ENCODE measurements at places on chromosomes 12 and 14.
A peak's percentile ranks its signal among the peaks of the same experiment; 100 is the strongest.

DNA sequence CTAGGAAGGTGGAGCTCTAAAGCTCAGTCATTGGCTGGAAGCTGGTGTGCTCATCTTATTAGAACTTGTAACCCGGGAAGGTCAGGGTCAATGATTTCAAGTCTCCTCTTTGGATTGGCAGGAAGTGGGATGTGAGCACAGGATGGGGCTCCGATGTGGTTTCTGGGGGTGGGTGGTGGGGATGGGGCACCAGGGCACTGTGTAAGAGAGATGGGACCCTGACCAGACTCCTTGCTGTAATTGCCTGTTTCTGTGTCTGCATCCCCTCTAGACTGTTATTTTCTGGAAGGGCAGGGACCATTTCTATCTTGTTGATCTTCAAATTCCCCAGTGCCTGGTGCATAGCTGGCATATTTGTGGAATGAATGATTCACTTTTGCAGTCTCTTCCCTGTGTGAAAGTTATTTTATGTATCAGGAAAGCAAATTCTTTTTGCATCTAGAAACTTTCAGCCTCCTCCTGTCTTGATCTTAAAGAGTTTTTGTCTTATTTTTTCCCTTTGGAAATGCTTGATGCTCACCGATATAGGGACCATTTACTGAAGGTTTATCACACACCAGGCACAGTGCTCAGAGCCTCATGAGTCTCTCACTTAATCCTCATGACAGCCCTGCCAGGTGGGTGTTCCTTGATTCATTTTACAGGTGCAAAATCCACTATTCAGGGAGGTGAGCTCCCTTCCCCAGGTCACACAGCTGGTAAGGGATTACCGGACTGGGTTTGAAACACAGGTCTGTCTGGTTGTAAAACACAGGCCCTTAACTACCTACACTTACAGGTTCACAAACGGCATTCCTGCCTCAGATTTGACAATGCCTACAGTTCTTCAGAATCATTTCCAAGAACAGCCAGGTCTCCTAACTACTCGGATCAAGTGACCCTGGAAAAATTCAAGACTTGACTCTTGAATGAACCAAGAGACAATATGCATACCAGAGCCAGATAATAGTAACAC is 86.9 kb upstream of the IGF1 start:
- no peak for DNase-seq

- no peak for DNase-seq
Observed at GRCh38 chr12:50103767-50104321, at the start of gene GPD1. Gene GPD1 (plus strand): TSS chr12:50104008. CDS start chr12:50104051, 43 bp downstream.

DNA sequence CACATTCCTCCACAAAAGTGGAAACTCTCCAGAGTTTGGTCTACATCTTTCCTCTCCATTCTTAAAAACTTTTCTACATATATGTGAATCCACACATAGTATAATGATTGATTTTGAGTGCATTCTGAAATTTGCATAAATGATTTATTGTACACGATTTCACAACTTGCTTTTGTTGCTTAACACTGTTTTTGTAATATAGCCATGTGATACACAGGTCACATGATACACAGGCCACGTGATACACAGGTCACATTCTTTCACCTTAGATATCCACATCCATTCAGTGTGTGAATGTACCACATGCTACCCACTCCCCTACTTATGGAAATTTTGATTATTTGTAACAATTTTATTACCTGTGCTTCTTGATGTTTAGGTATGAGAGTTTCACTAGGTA is 319.1 kb downstream of the ZFP36L1 start:
- no peak for DNase-seq

- DNase-seq: no peak
Observed at GRCh38 chr14:94403312-94403932, 15.0 kb upstream of the SERPINA1 start.

DNA sequence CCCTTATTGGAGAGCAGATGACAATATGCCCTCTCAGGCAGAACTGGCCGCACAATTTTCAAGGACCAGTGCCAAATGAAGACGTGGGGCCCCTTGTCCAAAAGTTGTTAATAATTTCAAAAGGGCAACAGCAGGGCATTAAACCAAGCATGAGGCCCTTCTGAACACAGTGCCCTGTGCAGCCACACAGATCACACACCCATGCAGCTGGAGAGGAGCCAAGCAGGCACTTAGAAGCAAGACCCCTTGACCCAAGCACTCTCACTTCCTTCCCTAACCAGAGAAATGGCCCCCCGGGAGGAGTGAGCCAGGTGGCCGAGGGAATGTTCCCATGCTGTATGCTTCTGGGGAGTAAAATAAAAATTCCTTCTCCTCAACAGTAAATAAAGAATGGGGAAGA is 114.0 kb upstream of the TMPO start:
- DNase-seq: no peak

GRCh38 chr14:79652513-79653307 is 558.6 kb downstream of the DIO2 start:
- no peak for DNase-seq

DNA sequence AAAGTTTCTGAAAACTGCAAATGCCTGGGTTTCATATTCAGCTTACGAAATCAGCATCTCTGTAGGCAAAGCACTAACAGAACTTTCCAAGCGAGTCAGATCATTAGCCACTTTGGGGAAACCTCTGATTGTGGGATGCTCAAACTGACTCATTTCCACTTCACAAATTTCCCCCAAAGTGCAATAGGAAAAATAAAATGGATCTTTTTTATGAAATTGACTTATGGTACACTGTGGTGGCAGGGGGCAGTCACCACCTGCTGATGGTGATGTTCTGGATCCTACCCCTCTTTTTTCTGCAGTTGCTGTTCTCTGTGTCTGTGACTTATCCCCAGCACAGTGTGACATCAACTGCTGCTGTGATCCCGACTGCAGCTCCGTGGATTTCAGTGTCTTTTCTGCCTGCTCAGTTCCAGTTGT is 5.6 kb downstream of the TCTN1 start:
- DNase-seq: no peak

- no peak for DNase-seq
Observed at GRCh38 chr12:91817517-91817916, 328.1 kb downstream of the BTG1 start.

DNA sequence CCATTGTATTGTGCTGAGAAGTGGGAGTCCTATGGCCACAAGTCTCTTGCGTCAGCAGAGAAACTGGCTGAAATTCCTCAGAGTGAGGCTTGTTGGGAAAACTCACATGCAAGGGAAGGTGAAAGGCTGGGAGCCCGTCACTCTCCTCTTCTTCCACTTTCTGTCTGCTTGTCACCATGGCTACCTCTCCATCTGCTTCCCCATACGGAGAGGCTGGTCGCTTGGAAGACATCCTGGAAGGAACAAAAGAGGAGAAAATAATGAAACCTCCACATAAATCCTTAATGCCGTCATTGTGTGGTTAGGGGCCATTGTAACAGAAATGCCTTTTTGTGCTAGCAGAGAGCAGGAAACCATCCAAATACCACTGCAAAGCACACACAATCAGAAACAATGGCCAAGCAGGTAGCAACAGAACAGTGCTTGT is 53.7 kb downstream of the SOX5 start:
- peak; percentile 86 for DNase-seq

GRCh38 chr14:89298056-89298834 is 118.8 kb downstream of the FOXN3 start:
- no peak for DNase-seq

- DNase-seq: no peak
Observed at GRCh38 chr14:94448071-94448808, 4.4 kb downstream of the SERPINA11 start.

- DNase-seq: no peak
Observed at GRCh38 chr14:82776958-82777357, 1243.3 kb upstream of the SEL1L start.

DNA sequence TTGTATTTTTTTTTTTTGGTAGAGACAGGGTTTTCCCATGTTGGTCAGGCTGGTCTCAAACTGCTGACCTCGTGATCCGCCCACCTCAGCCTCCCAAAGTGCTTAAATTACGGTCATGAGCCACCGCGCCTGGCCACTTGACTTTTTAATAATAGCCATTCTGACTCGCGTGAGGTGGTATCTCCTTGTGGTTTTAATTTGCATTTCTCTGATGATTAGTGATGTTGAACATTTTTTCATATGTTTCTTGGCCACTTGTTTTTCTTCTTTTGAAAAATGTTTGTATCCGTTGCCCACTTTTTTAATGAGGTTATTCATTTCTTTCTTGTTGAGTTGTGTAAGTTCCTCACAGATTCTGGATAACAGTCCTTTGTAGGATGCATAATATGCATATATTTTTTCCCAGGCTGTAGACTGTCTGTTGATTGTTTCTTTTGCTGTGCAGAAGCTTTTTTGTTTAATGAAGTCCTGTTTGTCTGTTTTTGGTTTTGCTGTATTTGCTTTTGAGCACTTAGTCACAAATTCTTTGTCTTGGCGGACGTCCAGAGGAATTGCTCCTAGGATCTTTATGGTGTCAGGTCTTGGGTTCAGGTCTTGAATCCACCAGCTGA is 10.3 kb upstream of the PGAM5 start:
- no peak for DNase-seq

GRCh38 chr14:99029145-99029915 is 242.7 kb downstream of the BCL11B start:
- no peak for DNase-seq

GRCh38 chr14:37168721-37169120 is 3.7 kb downstream of the SLC25A21 start:
- no peak for DNase-seq

GRCh38 chr14:37598747-37599506 is 3.5 kb downstream of the TTC6 start:
- DNase-seq: no peak

DNA sequence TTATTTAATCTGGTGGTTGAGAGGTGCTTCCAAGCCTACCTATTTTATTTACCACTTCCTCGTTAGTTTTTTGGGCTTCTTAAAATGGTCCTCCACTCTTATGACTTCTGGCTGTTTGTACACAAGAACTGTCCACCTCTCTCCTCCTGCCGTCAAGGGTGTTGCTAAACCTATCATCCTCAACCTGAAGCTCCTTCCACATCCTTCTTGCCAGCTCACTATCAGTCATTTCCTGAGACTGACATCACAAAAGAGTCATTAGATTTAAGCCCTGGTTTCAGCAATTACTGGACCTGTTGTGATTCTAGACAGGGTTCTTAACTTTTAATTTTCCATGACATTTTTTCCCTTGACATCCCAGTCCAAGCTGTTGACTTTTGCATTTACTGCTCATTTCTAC is 91.9 kb downstream of the BICD1 start:
- DNase-seq: no peak

DNA sequence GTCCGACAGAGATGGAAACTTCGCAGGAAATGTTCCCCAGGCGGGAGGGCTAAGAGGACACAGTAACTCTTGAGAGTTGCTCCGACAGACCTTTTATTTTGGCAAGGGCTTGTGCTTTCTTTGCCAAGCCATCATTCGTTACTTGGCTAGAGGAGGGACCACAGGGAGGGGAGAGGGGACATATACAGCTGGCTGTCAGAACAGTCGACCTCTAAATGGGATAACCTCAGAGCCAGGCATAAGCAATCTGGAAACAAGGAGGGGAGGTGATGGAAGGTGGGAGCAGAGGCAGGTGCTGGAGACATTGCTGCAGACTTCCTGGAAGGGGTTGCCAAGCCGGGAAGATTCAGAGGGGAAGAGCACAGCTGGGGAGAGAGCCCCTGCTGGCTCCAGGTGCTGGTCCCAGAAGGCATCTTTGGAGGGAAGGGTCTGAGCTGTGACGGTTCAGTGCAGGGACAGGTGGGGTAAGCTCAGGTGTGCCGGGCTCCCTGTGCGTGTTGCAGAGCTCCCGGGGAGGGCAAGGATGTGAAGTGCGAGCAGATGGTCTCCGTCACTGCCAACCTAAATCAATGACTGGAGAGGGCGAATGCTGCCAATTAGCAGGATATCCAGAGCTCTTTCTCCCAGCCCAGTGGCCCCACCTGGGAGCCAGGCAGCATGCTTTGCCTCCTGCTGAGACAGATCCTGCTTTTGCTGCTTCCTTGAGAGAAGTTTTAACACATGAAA is 50.1 kb downstream of the CHST11 start:
- no peak for DNase-seq

DNA sequence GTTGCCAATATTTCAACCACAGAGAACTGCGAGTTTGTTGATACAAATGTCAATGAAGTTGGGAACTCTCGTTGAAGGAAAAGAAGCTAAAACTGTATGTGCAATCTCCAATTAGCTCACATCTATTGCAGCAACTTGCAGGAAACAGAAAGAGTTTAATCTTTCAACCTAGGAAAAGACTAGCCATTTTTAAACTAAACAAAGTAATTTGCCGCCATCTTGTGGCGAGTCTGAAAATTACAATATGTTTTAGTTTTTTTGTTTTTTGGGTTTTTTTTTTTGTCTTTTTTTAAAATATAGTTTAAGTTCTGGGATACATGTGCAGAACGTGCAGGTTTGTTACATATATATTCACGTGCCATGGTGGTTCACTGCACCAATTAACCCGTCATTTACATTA is 131.2 kb upstream of the FOXG1 start:
- no peak for DNase-seq

GRCh38 chr14:61478971-61479473 is 157.6 kb downstream of the PRKCH start:
- DNase-seq: no peak

GRCh38 chr12:51863933-51864832 is 15.7 kb upstream of the FIGNL2 start:
- DNase-seq: no peak

GRCh38 chr12:76024102-76024781 is 7.3 kb downstream of the PHLDA1 start:
- DNase-seq: no peak

GRCh38 chr12:49375406-49375805 is 8.1 kb downstream of the SPATS2 start:
- DNase-seq: no peak

DNA sequence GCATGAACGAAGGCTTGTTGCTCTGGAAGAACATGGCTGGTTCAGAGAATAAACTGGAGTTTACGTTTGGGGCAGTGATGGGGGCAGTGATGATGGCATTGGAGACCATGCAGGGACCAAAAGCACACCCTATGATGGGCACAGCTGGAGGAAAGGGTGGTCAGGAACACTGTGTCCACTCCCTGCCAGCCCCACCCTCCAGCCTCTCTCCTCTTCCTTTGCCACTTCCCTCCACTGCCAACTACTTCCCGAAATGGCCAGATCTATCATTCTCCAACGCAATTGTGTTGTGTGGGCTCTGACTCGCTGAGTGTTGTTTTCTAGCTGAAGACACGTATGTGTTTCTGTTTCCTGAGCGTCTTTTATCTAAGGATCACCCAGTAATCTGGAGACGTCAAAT is 39.3 kb upstream of the GSG1 start:
- no peak for DNase-seq

DNA sequence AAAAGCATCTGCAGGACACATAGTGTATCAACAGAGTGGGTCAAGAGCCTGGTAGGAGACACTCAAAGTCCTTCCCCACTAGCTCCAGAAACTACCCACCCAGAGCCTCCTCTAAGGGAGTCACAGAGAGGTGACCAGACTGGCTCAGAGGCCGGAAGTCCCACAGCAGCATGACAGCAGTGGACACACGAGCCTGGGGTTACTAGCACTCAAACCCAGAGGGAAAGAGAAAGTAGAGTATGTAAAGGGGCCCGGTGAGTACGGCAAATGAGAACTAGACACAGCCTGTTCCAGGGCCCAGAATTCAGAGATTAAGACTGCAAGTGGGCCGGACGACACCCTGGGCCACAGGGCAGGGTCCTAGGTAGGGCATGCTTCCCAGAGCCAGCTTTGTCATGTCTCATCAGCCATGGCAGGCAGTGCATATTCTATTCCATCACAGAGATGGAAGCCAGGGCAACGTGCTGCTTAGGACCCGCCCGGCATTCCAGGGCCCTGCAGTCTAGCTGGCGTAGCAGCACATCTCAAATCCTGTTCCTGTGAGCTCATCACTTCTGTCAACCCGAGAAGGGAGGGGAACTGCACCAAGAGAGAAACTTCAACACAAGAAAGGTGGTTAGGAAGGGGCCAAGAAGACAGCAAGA is 4.2 kb downstream of the IFFO1 start:
- no peak for DNase-seq

GRCh38 chr12:125184213-125184967 is 119.2 kb downstream of the AACS start:
- no peak for DNase-seq

Data from NCI-H1930 (cell line).